ENCODE measurements at places on chromosomes 11 and 22.

- no peak for DNase-seq
These were observed 53.8 kb upstream of the THY1 start for GRCh38 chr11:119476666-119477331.

- DNase-seq = peak; percentile 13
These were observed 161.1 kb downstream of the BBOX1 start for GRCh38 chr11:27201454-27202302.

GRCh38 chr22:39634530-39635405, 64.2 kb downstream of the CACNA1I start:
- DNase-seq = no peak

GRCh38 chr11:107999759-108000455, 8.8 kb upstream of the CUL5 start:
- DNase-seq = no peak

DNA sequence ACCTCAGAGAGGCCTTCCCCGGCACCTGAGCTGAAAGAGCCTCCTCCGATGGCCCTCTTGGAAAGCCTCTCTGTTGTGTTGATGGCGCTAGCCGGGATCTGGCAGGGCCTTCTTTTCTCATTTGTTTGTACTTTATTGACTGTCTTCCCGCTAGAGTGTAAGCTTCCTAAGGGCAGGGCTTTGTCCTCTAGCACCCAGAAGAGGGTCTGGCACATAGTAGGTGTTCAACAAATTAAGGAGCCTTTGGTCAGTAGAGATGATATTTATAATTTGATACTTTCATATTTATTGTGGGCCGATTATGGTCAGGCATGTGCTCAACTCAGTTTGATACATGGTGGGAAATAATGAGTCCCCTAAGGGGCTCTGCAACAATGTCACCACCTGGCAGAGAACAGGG, 4.0 kb downstream of the ARL2 start:
- no peak for DNase-seq

- no peak for DNase-seq
These were observed 22.3 kb upstream of the PHLDA2 start for GRCh38 chr11:2951231-2952110.

DNA sequence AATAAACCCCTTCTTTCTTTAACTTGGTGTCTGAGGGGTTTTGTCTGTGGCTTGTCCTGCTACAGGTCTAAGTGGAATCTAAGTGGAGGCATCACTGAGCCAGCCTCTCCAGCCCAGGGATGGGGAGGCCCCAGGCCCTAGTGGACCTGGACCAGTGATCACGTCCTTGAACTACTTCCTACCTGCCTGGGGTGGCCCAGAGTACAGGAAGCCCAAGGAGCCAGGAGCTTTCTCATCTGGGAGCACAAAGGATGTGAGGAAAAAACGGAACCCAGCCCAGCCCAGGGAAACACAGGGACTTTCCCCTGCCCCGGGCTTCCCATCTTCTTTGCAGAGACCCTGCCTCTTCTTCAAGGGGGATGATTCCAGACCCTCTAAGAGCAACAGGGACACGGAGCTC, 3.5 kb upstream of the CD5 start:
- no peak for DNase-seq

GRCh38 chr11:128135451-128135850, 451.9 kb downstream of the ETS1 start:
- no peak for DNase-seq

DNA sequence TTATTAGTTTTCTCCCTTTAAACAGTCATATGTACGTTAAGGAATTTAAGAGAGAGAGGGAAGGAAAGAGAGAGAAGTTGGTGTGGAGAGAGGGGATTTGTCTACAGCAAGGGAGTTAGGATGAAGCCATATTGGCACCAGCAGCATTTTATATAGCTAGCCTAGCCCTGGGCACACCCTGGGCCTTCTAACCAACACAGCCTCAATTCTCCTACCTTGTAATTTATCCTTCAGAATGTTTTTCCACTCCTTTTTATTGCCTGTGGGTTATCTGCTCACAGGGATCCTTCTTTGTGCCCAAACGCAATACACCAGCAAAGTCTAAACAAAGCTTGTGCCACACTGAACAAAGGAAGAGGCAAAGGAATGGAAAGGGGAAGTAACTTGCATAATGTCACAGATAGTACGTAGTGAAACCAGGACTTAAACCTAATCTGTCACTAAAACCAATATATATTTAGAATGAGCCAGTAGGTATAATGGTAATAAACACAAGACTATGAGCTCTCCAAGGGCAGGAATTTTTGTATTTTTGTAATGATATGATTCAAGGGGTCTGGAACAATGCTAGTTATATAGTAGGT, 613.8 kb upstream of the TENM4 start:
- no peak for DNase-seq

DNA sequence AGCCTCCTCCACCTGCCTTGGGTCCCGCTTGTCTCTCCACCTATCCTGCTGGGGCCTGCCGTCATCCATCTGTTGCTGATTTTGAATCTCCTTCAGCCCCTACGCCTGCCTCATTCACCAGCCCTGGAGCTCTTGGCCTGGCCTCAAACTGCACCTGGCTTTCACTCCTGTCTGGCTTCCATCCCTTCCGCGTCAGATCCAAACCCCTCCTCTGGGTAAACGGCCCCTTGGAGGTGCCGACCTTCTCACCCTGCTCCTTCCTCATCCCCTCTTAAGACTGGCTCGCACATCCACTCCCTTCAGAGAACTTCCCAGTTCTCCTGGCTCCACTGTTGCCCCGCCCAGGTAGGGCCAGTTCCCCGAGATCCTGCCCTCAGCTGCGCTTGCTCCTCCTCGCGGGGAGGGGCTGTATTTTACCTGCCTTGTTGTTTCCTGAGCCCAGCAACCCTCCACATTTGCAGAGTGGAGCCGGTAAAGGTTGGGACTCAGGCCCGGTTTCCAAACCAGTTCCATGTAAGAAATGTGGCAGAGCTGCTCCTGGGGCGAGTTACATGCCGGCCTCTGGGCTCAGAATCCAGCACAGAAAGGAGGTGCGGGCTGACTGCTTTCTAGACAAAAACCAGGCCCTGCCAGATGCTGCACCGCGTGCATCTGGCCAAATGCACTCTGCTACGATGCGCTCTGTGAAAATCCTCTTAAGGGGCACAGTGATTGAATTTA, 13.9 kb upstream of the SHANK2 start:
- no peak for DNase-seq

GRCh38 chr11:18501629-18502028, 25.1 kb downstream of the TSG101 start:
- no peak for DNase-seq

GRCh38 chr11:124536520-124536919, 6.9 kb downstream of the OR8B12 start:
- no peak for DNase-seq

DNA sequence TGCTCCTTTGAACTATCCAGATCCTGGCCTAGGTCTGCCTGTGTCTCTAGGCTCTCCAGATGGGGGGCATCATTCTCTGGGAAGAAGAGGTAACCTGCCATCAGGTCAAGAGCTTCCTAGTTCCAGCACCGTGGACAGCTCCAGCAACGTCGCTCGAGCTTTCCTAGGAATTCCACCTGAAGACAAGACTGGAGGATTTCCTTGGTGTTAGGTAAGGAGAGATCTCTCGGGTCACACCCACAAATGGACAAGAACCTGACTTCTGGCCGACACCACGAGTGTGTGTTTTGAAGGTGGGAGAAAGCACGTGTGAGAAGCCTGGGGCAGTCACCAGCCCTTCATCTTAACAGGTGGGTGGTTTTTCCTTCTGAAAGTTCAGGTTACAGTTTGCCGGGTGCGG, 1.2 kb downstream of the PRG3 start:
- no peak for DNase-seq

DNA sequence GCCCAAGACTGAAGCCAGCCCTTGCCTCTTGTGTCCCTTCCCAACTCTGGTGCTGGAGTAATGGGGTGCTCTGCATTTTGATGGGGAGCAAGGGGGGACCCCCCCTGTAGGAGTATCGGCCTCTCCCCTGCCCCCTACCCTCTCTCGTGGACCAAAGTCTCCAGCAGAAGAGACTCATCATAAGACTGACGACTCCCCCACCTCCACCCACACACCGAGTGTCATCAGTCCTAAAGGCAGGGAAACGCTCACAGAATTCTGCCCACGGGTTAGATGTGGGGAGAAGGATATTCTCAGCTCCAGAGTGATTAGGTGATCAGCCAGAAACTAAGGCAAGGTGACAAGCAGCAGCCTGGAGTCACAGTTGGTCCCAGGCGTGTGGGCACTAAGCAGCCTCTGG, 38.8 kb downstream of the PPP2R1B start:
- DNase-seq = no peak

DNA sequence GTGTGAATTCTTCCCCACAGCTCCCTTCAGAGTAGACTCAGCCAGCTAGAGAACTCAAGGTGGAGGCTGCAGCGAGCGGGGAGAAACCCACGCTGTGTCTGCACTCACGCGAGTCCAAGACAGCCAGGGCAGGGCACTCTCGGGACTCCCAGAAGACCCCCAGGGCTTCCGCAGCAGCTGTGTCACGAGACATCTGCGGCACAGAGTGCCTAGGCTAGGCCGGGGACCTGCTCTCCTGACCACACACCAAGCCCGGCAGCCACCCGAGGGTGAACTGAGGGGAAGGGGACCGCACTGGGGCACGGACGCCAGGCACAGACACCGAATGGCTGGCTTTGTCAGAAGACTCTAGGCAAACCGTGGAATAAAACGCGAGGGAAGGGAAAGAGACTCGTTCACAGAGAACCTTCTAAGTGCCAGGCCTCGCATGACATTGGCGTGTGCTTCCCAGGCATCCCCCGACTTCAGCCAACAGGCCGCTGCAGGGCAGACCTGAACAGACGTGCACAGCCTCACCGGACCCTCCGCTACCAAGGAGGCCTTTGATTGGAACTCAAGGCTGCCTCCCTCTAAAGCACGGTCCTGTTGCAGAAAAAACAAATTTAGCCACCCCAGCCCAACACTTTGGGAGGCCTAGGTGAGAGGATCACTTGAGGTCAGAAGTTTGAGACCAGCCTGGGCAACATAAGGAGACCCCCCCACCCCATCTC, 18.2 kb upstream of the MOB2 start:
- DNase-seq = no peak

DNA sequence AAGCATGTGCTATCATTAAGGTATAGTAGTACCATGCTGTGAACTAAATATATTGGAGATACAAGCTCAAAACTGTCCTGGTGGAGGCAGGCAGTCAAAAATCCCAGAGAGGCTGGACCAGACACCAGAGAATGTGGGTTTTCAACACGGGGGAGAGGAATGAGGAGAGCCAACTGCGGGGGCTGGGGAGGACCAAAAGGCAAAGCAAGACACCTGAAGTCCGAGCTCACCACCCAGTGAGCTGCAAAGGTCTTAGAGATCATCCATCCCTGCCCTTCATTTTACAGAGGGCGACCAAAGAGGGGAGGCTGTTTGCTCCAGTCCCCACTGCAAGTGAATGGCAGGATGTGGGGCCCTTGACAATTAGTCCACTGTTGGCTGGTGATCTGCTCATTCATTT, 10.0 kb downstream of the RIBC2 start:
- no peak for DNase-seq

- no peak for DNase-seq
These were observed 32.1 kb upstream of the GNB1L start for GRCh38 chr22:19886605-19887255.

DNA sequence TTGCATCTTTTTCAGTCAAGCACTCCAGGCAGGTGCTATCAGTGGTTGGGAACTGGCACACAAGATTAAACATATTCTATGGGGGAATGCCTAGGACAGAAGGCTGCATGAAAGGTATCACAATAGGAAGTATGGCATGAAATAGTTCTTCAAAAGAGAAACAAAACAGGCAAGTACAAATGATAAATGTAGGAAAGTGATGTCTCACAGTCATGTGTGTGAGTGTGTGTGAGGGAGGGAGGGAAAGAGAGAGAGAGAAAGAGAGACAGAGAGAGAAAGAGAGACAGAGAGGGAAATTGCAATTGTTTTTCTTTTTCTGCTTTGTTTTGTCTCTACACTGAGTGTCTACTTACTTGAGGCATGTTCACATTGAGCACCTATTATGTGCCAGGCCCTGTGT, 456.3 kb downstream of the MIAT start:
- no peak for DNase-seq

DNA sequence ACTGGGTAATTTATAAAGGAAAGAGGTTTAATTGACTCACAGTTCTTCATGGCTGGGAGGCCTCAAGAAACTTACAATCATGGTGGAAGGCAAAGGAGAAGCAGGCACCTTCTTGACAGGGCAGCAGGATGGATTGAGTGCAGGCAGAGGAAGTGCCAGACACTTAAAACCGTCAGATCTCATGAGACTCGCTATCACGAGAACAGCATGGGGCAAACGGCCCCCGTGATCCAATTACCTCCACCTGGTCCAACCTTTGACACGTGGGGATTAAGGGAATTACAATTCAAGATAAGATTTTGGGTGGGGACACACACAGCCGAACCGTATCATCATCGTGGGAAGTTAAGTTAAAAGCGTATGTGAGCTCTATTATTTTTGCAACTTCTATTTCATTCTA, 71.4 kb upstream of the SYN3 start:
- DNase-seq = no peak

GRCh38 chr11:65298131-65298535, 16.5 kb upstream of the CDC42EP2 start:
- DNase-seq = no peak

DNA sequence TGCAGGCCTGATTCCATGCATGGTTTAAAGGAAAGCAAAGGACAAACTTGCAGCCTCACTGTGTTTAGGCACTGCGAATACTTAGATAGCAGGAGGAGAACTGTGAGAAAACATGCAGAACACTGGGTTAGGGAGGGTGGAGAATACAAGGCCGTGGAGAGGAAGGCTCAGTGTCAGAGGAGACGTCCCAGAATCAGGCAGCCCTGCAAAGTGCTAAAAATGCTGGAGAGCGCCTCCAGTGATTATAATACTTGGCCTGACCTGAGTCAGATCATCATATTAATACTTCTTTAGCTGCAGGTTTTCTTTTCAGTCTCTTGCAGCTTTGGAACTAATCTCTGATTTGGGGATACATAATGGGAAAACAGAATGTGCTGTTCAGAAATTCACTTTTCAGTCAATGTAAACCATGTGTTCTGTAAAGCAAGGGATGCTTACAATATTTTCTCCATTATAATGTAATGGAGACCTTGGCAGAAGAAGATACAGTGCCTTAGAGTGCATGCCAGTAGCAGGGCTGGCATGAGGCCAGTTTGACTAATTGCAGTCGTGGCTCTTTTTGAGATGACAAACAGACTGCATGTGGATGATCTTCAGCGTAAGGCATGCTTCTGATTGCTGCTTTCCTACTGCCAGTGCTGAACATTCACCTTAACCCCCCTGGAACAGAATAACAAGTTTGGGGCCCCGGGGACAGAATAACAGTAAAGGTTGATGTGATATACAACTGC, 16.8 kb downstream of the EXT2 start:
- no peak for DNase-seq

- no peak for DNase-seq
These were observed 706.9 kb downstream of the METTL15 start for GRCh38 chr11:28815110-28815509.

DNA sequence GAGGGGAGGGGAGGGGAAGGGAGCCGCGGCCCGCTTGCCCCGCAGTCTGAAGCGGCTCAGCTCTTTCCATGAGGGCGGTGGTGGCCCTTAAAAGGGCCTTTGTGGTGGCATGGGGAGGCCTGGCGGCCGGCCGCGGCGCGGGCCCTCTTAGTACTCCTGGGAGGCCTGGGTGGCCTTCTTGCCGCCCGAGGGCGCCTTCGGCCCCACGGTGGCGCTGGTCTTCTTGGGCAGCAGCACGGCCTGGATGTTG, 6.9 kb downstream of the DPAGT1 start:
- DNase-seq = no peak

Data from esophagus squamous epithelium (tissue), 5 donors.